ENCODE measurements at places on chromosomes 16 and 17. TPM values are rescaled to one million over a fixed set of nuclear protein-coding genes. Genes with fewer than 3 reads are reported as not detected.

LDHD gene
- total RNA-seq = 0.31 TPM

CCL16 gene
- total RNA-seq = not detected

TMIGD1 gene
- total RNA-seq = not detected

CCNF gene
- 9.5 TPM for total RNA-seq

SSTR5 gene
- 0.12 TPM for total RNA-seq

GPRC5C gene
- total RNA-seq = 24.6 TPM

DHX58 gene
- total RNA-seq = 10.3 TPM

CA5A gene
- not detected for total RNA-seq

C16orf46 gene
- 0.06 TPM for total RNA-seq
